ENCODE measurements at places on chromosomes 16 and 17.

DNA sequence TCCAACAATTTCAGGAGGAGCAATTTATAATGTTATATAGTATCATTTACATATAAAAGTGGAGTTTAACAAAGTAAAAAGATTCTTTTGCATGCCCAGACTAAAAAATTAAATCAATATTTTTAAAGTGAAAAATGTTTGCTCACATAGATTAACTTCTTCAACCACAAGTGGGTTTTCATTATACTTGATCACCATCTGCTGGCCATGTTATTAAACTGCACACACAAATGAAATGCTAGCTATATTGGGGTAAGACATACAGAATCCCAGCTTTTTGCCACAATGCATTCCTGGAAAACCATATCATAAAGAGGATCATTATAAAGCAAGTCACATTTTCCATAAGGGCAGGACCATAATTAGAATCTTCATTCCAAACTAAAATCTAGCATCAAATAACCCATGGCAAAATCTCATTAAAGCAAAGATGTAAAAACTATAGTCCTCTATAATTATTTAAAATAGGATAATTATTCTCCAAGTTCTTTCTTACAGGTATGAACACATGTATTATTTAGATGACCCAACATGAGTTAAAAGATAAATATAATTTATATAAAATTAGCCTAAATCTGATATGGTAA, 26.3 kb downstream of the CEP112 start:
- peak; percentile 12 for DNase-seq

GRCh38 chr16:49886554-49887094, 30.7 kb upstream of the ZNF423 start:
- no peak for DNase-seq

DNA sequence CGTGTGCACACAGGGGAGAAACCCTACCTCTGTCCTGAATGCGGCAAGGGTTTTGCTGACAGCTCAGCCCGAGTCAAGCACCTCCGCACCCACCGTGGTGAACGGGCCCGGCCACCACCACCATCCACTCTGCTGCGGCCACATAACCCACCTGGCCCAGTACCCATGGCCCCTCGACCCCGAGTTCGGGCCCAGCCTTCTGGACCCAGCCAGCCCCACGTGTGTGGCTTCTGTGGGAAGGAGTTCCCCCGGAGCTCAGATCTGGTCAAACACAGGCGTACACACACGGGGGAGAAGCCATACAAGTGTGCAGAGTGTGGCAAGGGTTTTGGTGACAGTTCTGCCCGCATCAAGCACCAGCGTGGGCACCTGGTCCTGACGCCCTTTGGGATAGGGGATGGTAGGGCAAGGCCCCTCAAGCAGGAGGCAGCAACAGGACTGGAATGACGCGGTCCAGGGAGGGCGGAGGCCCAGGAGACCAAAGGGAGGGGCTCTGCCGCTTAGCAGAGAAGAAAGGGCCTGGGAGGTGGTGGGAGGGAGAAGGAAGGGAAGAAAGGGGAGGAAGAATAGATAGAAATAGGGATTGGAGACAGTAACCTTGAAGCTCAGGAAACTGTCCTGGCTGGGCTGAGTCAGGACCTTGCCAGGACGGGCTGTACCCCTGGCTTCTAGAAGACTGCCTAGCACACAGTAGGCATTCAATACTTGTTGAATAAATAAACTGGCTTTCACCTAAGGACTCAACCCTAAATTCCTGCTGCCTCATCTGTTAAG, 3.6 kb downstream of the ZNF48 start:
- DNase-seq: no peak

GRCh38 chr16:1458336-1458976, 14.1 kb upstream of the CCDC154 start:
- no peak for DNase-seq

DNA sequence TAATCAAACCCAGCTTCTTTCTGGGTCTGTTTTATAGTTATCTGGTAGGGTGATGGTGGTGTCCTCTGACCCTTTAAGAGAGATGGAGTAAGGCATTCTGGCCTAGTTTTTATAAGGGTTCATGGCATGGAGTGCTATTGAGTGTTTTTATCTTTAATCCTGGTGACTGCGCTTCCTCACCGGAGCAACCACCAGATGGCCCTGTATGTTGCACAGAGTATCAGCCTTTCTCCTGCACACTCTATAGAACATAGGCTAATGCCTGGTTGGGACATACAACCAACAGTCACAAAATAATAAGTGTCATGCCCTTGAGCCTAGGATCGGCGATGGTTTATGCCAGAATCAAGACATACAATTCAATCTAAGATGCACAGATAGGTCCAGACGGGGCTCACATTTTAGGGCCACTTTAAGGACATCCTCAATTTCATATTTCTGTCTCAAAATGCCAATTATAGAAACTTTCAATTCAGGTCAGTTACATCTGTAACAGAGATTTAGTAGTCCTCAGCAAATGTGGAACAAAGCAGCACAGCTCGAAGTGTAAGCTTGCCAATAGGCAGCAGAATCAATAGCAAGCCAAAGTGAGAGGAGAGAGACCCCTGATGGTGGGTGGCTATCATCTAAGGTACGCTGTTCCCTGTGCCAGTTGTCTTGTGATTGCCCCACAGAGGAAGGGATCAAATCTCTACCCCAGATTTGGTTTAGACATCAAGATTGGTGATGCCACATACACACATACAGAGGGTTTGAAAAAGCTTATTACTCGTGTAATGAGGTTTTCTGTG, 37.2 kb upstream of the HOXB9 start:
- no peak for DNase-seq

GRCh38 chr17:75181608-75182318, 996 bp downstream of the SUMO2 start:
- no peak for DNase-seq
